ENCODE measurements at places on chromosomes 11 and 22.

DNA sequence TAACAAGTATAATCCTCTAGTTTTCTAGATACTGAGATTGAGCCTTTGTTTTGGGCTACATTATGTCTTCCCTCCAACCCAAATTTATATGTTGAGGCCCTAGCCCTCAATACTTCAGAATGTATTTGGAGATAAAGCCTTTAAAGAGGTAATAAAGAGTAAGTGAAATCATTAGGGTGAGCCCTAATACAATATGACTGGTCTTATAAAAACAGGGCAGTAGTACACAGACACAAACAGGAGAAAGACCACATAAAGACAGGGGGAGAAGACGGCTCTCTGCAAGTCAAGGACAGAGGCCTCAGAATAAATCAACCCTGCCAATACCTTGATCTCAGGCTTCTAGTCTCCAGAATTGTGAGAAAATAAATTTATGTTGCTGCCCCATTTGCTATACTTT lies 6.3 kb downstream of the OR10V1 start:
- DNase-seq: peak; percentile 4

- DNase-seq: peak; percentile 51
These were observed 28.3 kb upstream of the IGSF22 start for GRCh38 chr11:18754308-18754707.

- no peak for DNase-seq
These were observed 115.4 kb downstream of the KIAA1671 start for GRCh38 chr22:25067851-25068421.

DNA sequence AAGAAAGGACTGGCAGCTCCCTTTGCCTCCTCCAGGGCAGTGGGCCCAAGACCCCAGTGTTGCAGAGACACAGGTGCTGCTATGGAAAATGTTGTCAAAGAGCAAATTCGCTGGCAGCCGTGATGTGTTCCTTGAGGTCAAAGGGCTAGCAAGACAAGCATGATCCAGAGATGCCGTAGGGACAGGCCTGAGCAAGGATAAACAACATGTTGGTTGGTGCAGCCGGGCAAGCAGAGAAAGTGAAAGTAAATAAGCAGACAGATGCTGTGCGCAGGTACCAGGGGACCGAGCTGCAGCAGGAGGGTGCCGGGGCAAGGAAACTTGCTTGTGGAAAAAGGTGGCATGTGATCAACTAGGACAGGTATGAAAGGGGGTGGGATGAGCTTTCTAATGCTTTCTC lies 125.5 kb upstream of the NECTIN1 start:
- no peak for DNase-seq

DNA sequence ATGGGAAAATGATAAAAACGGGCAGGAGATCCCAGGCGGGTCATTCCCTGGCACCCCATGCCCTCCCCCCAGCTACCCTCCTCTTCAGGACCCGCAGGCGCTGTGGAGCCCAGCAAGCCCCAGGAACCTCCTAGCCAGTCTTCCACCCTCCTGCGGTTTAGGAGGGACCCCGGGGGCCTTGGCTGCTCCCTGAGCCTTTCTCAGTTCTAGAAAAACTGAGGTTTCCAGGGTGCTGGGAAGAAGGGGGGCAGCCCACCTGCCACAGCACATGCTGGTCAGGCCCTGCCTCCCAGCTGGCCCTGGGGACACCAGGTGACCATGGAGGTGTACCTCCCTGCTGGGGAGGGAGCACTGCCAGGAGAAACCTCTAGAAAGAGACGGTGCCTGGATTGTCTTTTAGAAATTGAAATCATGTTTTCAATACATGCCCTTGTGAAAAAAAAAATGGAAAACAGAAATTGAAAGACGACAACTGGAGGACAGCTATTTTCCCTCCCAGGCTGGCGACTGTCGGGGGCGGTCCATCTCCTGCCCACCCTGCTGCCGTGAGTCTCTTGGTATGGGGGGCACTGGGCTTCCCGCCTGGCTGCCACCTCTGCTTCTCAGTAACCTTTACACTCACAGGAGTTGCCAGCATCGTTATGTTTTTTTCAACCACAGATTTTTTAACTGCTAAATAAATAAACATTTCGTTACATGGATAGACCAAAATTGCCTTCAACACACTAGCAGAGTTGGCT lies 398.5 kb downstream of the TBC1D22A start:
- no peak for DNase-seq

DNA sequence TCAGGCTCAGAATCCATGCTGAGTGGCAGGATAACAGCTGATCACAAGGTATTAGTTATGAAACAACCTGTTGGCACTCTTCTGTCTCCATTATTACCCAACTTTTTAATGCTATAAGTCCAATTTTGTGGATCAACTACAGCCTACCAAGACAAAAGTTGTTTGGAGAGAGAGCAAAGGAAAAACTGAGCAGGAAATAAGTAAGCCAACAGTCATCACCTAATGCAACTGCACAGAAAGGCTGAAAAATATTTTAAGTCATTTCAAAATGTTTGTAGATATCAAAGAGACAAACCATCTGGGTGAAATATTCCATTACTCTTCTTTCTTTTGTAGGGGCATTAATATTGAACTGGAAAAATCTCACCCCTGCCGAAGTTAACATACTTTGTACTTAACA lies 41.6 kb downstream of the FDX1 start:
- no peak for DNase-seq

GRCh38 chr11:29324328-29324727 lies 692.5 kb downstream of the KCNA4 start:
- no peak for DNase-seq

DNA sequence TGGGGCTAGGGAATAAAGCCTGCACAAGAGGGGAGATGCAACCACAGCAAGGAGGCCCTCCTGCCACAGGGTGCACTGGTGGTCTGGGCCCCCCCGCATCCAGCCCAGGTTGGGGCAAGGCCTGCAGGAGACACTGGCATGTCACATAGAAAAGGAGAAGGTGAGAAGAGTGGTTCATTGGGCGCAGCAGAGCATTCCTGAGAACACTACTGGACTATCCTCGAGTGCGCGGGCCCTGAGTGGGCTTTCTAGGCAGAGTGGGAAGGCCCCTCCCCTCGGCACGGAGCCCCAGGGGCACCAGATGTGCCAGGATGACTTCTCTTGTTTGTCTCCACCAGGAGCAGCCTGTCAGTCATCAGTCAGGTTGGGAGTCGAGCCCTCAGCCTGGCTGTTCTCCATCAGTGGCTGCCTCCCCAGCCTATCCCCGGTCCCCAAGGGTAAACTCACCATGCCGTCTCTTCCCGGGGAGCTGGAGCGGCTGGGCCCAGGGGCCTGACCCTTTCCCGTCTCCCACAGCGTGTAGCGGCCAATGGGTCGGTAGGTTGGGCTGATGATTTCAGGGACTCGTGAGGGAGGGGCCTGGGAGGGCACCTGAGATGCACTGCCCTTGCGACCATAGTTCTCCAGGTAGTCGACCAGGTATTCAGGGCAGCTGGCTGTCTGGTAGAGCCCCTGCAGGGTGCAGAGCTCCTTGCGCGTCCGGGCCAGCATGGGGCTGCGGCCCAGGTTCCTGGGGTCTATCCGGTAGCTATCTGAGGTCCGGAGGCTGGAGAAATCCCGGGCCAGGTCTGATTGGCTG lies 9.0 kb downstream of the USP2 start:
- no peak for DNase-seq

DNA sequence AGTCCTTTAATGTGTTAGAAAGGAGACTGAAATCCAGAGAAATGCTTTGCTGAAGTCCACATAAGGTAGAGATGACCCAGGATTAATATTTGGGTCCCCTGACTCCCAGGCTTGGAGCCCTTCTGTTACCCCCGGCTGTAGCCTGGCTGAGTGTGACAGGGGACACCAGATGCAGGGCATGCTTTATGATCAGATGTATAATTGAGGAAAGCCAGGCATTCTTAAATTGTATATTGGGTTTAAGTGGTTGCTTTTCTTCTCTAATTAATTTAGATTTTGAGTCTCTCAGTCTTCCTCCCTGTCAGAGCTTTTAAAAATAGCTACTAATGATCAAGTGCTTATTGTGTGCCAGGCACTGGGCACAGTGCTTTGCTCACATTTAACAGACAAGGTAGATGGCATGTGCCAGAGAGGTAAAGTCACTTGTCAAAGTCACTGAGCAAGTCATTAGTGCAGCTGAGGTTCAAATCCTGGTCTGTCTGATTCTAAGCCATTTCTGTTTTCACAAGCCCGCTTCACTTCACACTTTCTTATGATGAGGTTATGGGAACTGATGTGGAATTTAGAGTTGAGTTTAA lies 7.9 kb downstream of the ZNRF3 start:
- DNase-seq: no peak

- no peak for DNase-seq
These were observed 12.2 kb downstream of the ATG16L2 start for GRCh38 chr11:72826191-72826941.

DNA sequence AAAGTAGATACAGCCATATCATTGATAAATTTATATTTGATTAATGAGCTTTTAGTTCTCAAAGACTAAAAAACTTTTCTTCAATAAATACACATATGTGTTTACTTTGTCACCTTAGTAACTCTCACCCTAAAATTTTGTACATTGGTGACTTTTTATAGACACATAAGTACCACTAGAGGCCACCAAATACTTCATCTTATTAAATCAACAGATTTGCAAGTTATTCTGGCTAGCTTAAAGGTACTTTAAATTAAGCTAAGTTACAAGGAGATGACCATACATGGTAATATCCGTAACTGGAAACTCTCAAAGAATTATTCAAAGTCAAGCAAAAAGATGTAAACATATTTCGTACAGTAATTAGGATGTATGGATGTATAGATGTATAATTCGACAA lies 112.2 kb downstream of the SBF2 start:
- DNase-seq: peak; percentile 12

DNA sequence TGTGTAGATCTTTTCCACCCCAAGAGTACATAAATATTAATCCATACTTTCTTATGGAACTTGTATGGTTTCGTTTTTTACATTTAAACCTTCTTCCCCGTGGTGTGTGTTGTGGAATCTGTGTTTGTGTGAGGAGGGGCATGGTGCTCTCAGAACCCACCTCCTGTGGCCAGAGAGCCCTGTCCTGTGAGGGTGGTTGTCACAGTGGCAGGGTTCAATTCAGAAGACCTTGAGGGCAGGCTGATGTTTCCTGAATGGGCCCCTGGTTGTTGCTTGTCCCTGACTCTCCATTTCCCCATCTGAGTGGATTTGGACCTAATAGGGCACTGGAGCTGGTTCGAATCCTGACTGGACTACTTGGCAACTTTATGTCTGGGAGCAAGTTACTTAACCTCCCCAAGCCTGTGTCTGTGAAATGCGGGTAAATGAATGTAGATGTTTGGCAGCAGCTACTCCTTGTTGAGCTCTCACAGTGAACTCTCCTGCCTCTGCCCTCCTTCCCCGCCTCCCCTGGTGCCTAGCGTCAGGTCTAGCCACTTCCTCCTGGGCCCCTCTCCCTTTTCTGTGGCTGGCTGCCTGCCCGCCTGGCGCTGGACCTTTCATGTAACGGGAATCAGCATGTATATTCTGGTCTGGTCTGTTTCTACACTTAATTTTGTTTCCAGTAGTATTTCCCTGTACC lies 7.3 kb downstream of the NEAT1 start:
- peak; percentile 74 for DNase-seq

DNA sequence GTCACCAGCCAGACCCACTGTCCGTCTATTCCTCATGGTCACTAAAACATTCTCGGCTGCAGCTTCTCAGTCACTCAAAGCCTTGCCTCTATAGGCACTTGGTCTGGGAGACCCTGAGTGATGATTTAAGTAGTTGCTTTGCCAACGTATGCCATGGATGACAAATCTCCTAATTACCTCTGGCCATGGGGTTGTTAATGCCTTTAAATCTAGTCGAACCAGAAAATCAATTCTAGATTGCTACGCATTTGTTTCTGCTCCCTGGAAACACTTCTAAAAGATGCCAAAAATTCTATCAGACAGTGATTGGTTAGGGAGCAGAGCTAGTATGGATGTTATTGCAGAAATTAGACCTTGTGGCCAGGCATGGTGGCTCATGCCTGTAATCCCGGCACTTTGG lies 57.0 kb upstream of the RTL6 start:
- no peak for DNase-seq

DNA sequence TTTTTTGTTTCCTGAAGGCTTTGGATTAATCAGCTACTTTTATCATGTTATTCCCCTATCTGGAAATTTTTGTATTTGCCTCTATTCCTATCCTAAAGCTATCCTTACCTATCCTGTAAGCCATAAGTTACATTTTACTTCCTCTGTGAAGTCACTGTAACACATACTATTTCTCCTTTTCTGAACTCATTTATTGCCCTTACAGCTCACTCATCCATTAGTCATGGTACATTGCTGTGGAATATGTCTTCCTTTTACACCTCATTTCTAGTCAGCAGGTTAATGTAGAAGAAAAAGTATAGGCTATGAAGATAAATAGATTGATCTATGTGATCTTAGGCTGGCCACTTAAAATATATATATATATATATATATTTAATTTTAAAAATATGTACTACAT lies 28.0 kb downstream of the SWAP70 start:
- DNase-seq: peak; percentile 39

GRCh38 chr11:97751952-97752351 lies 1268.8 kb upstream of the CNTN5 start:
- no peak for DNase-seq

GRCh38 chr11:27688076-27688475 lies 12.2 kb downstream of the BDNF start:
- no peak for DNase-seq

- DNase-seq: no peak
These were observed 63.4 kb downstream of the AAMDC start for GRCh38 chr11:77884186-77884828.

- DNase-seq: peak; percentile 48
These were observed 34.1 kb upstream of the CRTAM start for GRCh38 chr11:122804161-122804560.

- DNase-seq: no peak
These were observed 22.6 kb upstream of the SORL1 start for GRCh38 chr11:121429556-121429955.

DNA sequence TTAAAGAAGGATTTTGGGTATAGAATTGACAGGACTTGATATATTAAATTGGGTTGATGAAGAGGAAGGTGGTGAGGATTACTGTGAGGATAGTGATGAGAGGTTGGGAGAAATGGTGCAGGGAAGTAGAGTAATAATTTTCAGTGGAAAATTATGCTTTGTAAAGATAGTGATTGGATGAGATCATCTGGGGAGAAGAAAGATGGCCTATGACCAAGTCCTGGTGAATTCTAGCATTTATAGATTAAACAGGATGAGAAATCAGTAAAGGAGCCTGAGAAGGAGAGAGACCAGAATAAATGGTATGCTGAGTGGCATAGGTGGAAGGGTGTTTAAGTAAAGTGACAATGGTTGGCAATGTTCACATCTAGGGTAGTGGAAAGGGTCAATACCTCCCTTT lies 15.0 kb downstream of the IPO7 start:
- no peak for DNase-seq

GRCh38 chr22:50627642-50628542 lies at the start of gene ARSA:
Gene ARSA (minus strand): TSS chr22:50628152. CDS start chr22:50627779, 373 bp downstream.
- DNase-seq: peak; percentile 72

DNA sequence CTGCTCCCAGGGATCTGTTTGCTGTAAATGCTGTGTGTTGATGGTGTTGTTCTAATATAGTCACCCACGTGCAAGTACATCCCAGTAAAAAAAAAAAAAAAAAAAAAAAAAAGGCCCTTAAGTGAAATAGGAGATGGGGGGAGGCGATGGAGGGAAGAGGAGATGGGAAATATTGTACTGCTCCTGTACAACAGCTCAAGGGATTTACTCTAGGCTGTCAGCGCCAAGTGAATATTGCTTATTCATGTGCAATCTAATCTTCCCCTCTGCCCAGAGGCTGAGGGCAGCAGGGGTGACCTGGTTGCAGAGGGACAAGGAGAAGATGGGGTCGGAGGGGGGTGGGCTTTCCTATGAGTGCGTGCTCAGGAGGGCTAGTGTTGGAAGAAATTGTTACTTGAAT lies 206.2 kb upstream of the CADM1 start:
- no peak for DNase-seq

All from Caki2 (cell line).